ENCODE measurements at places on chromosomes 12 and 14.

DNA sequence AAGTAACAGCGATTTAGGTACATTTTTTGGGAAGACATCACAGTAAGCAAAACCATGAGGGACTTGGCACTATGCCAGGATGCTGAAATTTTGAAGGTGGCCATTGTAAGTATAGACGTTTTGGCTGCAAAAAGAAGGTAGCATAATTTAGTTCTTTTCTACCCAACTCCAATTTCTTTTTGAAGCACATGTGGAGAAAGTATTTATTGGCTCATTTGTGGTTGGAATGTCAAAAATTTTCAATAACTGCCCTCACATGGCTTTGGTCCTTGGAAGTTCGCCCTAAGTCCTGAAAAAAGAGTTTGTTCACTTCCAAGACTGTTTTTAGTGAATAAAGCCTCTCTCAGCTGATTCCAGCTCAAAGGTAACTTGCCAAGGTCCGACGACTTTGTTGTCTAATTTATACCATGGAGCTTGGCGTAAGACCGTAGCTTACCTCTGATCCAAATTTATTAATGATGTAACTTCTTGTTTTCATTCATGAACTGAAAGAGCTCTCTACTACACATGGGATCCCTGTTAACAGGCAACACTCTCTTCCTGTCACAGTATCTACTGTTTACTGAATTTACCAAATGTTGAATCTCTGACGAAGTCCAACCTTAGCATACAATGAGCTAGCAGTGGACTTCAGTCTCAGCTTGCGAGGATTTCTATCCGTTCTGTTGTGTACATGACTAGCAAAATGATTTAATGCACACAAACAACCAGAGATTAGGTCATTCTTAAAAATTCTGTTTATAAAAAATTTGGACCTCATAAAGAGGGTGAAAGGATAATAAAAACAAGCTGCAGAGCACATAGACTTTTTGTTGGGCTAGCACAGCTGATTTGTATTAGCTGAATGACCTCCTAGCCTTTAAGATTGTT, 49.0 kb downstream of the MSRB3 start:
- DNase-seq, result no peak

GRCh38 chr12:21642707-21643389, 14.8 kb downstream of the LDHB start:
- DNase-seq, result no peak

DNA sequence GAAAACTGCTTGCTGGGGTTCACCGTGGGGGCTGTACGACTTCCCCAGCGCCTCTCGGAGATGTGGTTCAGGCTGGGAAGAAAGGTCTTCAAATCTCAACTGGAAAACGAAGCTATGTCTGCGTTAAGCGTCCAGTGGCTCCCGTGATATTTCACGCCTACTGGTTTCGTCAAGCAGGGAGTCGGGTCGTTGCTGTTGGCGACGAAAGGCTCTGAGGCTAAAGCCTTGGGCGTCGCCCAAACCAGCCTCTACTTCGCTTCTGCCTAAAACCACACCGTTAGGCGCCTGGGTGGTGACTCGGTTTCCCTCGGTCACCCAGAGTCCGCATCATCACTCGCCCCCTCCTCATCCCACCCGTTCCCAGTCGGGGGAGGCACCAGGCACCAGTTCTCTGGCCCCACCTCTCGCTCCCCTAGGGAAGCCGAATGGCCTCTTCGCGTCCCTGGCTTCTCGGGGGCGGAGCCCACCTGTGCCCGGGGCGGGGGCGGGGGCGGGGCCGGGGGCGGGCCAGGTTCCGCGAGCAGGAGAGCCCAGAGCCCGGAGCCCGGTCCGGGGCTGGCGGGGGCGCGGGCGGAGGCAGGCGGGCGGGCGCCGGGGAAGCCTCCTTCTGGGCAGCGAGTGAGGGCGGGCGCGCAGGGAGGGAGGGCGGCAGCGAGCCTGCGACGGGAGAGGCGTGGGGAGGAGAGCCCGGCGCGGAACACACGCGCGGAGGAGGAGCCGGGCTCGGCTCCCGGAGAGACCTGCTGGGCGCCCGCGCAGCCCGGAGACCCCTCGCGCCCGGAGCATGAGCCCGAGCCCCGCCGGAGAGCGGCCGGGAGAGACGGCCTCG, at the start of gene B4GALNT3:
B4GALNT3 (plus strand) TSS at position 510 of the 829 bp plus-strand sequence. CDS start 438 bp downstream, outside the sequence.
- DNase-seq, result peak; percentile 78

DNA sequence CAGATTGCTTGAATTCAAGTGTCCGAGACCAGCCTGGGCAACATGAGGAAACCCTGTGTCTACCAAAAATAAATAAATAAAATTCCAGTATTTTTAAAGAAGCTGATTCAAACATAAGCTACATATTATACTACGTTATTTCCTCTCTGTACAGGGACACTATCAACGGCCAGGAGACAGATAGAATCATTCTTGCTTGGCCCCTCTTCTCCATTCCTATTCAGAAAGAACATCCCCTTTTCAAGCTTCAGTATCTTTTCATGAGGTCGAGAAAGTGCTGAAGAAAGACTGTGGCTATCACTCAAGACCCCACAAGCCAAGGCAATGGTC, 314 bp upstream of the DHRS7 start:
- no peak for DNase-seq

GRCh38 chr14:50060871-50061663, 55.3 kb downstream of the VCPKMT start:
- peak; percentile 78 for DNase-seq

- no peak for DNase-seq
Measured at GRCh38 chr14:65709576-65709975, 297.0 kb downstream of the FUT8 start.

GRCh38 chr12:113332688-113333417, 2.1 kb downstream of the SLC8B1 start:
- DNase-seq, result no peak

DNA sequence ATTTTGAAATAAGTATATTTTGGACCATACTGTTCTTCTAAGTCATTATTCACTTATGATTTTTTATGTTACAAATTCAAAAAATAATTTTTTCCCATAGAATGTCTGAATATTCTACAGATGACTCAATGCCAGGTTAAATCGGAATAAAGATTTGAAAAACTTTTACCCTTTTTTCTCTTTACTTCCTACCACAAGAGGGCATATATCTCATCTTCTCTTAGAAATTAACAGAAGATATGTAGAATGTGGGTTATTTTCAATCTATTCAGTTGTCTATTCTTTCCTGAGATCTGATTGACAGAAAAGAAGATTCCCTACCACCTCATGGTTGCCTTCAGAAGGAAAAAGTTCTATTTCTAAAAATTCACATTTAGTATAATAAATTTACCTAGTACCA, 53.0 kb upstream of the KITLG start:
- no peak for DNase-seq

DNA sequence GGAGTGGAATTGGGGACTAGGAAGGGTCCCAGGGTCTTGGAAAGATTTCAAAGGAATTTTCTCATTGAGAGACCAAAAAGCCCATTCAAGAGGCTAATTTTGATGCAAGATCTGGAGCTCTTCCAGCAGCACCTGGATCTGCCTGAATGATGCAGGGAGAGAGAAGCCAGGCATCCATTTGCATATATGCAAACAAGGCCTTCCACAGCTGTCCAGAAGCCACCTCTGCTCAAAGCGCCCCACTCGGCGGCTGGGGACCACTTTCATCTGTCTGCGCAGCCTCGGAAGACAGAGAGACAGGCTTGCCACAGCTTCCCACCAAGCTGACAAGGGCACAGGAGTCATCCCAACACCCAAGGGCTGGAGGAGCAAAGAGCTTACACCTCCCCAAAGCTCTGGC, 295.6 kb downstream of the DPF3 start:
- peak; percentile 42 for DNase-seq

DNA sequence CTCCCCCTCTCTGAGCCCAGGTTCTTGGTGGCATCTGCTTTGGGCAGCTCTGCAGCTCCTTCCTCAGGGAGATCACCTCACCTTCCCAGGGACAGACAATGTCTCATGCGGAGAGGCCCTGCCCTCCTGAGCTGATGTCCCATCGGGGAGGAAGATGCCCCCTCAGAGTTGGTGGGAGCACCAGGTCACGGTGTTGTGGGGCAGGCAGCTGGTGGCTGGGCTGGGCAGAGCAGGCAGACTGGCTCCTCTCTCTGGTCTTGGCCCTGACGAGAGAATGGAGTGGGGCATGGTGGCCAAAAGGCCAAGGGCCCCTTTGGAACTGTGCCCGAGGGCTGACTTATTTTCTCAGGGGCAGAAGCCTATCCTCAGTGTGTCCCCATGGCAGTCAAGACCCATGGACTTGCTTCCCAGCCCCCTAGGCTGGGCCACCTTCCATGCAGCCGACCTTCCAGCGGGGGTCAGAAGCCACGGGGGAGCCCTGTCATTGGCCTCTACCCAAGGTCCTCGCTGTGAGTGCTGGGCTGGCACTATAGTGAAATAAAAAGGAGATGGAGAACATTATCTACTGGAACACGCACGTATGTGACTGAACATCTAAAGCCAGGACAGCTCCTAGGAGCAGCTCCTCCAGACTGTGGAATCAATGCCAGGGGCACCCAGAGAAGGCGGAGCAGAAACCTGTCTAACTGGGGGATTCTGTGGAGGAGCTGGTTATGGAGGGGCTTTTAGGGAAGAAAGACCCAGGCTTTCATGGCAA, 21.9 kb downstream of the PPP2R5C start:
- peak; percentile 60 for DNase-seq

GRCh38 chr12:50695961-50696360, 67.9 kb upstream of the ATF1 start:
- no peak for DNase-seq

- DNase-seq, result peak; percentile 87
Measured at GRCh38 chr12:57216014-57216911, at the start of gene NXPH4. Gene NXPH4 (plus strand): TSS chr12:57216794. CDS start chr12:57216970, 176 bp downstream.

- DNase-seq, result no peak
Measured at GRCh38 chr14:94244182-94244581, 48.9 kb downstream of the SERPINA10 start.

DNA sequence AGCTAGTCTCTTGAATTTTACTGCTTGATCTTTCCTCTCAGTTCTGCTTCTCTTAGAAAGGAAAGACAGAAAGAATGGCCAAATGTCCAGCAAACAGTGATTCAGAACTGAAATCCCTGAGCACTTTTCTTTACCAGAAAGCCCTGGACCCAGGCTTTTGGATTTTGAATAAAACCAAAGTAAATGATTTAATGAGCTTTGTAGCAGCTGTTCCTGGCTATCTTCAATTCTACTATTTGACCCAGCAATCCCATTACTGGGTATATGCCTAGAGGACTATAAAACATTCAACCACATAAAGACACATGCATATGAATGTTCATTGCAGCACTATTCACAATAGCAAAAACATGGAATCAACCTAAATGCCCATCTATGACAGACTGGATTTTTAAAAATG, 187.2 kb downstream of the PRKD1 start:
- DNase-seq, result no peak

DNA sequence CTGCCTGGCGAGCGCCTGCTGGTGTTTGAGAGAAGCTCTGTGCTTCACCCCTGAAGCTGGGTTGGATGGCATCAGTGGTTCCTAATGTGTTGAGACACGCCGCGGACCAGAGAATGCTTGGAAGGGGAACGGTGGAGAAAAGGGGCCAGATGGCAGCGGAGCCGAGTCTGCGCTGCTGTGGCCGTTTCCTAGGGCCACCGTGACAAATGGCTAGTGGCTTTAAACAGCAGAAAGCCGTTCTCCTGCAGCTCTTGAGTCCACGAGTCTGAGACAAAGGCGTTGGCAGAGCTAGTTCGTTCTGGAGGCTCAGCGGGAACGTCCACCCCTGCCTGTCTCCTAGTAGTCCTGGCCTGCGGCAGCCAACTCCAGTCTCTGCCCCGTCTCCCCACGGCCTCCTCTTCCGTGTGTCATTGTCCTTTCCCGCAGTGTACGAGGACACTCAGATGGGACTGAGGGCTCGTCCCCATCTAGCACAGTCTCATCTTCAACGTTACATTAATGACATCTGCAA, 103.6 kb downstream of the ADGRD1 start:
- peak; percentile 54 for DNase-seq

GRCh38 chr12:22800332-22800731, 175.4 kb downstream of the ETNK1 start:
- DNase-seq, result no peak

DNA sequence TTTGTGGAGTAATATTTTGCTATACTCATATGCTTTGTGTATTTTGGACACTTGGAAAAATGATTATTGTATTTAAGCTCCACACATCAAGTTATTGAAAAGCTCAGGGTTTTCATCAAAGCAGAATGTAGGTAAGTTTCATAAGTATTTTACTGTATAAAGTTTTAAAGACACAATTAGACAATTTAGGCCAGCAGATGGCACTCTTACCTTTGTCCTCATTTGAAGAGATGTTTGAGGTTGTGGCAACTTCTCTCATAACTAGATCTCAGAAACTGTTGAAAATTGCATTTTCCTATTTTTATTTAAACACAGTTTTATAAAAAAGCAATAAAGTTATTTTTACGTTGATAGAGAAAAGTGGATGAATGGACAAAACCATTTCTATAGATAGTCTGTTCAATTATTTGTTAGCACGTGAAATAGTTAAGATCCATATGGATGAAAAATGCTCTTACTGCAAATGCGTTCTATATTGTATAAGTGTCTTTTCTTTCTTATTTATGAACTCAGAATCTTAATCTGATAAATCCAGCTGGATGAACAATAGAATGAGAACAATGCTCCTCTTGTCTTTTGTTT, 300.0 kb downstream of the AEBP2 start:
- no peak for DNase-seq

DNA sequence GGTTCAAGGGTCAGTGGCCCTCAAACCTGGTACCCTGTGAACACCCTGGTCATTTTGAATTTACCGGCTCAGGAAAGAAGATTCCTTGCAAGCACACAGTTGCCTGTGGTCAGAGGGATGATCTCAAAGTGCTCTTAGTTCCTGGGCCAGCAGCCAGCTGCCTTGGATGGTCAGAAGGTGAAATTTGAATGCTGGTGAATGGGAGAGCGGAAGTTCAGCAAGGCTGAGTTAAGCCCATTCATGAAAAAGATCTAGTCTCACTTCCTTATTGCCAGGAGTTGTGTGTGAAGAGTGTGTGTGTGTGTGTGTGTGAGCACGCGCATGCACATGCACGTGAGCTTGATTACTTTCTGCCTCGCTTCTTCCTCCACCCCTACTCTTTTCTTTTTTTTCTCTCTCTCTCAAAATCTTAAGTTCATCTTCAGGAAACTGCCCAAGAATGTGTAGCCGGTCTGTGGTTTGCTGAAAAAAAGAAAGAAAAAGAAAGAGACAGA, 155.5 kb upstream of the CCND2 start:
- no peak for DNase-seq

DNA sequence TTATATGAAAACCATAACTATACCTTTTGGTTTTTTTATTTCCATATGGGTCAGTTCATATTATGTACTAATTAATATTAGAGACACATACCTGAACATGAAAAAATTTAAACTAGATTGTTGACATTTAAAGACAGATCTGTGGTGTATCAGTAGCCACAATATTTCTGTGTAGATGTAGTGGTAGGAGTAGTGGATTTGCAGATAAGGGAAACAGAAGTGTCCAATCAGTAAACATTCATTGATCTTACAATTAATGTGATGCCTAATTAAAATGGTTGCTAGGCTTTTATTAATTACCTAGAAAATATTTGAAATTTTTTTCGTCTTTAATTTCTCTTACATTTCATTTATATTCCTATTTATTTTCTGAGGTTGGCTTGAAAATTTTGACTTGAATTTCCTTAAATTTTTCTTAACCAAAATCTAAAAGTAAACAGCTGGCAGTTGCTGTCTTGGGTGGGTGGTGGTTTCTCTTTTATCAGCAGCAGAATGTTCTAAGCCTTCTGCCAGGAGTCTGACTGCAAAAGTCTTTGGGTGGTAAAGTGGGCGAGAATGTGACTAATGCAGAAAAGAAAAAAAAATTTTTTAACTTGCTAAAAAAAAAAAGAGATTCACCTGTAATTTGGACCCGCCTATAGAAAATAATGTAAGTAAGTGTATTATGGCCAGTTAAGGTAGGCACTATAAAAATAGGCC, 2.4 kb downstream of the FGFR1OP2 start:
- no peak for DNase-seq

GRCh38 chr14:60946773-60947172, 34.1 kb downstream of the TRMT5 start:
- DNase-seq, result no peak

Measured in activated effector memory CD4-positive, alpha-beta T cell treated with anti-CD3 and anti-CD28 coated beads, Interleukin-2, amount 50 U/mL, for 16 hours (primary cell).